ENCODE measurements at places on chromosomes 4 and X.

GRCh38 chr4:100348473-100348872 lies 158.2 kb upstream of the DDIT4L start:
- no peak for DNase-seq

DNA sequence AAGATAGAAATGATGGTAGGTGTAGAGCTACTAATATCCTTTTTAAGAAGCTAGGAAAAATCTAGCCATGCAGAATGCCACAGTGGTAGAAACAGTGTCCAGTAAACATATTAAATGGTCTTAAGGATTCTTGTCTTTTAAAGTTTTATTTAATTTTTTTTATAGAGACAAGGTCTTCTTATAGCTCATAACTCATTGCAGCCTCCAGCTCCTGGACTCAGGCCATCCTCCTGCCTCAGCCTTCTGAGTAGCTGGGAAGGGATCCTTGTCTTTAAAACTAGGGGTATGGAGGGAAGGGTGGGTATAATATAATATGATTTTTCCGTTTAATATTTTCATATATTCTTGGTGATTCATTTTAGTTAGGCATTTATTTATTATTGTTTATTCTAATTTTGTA lies 3.8 kb downstream of the TMEM165 start:
- no peak for DNase-seq

DNA sequence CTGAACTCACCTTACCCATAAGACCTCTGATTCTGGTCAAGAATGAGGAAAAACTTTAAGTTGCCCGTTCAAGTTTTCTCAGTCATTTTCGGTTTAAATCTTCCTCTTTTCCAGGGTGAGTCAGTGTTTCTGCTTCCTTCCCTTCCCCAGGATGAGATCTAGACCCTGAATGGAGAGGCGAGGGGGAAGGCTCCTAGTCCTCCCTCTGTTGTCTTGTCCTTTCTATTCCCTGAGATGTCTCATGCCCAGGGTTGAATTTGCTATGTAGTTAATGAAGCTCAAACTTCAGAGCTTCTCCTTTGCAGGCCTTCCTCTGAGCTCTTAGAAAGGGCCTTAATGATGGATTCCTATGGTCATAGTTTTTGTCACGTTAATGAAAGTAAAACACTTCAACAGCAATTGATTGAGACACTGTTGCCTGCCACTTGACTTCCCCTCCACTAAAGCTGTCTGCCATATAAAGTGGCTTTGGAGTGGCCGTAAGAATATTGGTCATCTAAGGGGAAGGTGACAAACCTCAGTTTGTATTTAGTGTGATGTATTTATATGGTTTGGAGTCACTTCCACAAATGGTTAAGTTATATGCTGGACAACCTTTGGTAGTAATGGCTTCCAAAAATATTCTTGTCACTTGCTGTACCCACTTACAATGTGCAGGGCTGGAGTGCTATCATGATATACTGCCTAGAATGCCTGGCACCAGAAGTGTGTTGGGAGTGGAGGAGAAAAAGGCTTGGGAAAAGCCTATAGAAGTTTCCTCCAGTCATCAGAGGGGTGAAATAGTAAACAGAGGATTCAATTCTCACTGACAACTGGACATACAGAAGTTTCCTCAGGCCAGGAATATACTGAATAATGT lies 24.3 kb upstream of the GPRIN3 start:
- DNase-seq, result no peak

GRCh38 chrX:21155916-21156315 lies 218.3 kb upstream of the CNKSR2 start:
- DNase-seq, result no peak

DNA sequence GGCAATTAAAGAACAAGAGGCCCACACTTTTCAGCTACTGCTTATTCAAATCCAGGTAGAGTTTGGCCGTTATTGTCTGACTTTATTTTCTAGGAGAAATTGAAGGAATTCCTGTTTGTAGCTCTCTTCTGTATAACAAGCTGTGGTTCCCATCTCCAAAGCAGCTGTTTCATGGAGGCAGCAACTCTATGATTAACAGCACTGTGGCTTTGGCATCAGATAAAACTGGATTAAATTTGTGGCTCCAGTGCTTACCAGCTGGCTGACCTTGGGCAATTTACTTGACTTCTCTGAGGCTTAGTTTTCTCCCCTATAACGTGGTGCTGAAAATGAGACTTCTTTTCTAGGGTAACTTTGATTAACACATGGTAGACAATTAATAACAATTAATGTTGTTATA lies 28.1 kb downstream of the SLC30A9 start:
- no peak for DNase-seq

GRCh38 chrX:139898334-139898733 lies 34.5 kb downstream of the ATP11C start:
- DNase-seq, result no peak

DNA sequence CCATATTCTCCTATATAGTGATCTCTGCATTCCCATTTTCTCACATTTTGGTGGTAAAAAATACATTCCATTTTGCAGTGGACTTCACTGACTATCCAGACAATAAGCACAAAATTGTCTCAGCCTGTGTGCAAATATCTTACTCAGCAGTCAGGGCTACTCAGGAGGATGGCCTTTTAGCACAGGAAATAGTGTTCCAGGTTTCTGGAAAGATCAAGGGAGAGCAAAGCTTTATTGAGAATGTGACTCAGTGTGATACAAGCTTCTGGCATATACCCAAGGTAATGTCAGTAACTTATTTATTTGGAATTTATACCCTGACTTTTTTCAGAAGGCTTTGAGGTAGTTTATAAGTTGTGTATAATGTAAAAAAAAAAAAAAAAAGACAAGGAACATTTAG lies 233.4 kb downstream of the TEX13A start:
- DNase-seq, result no peak

GRCh38 chr4:176387571-176387970 lies 67.8 kb downstream of the SPCS3 start:
- no peak for DNase-seq

DNA sequence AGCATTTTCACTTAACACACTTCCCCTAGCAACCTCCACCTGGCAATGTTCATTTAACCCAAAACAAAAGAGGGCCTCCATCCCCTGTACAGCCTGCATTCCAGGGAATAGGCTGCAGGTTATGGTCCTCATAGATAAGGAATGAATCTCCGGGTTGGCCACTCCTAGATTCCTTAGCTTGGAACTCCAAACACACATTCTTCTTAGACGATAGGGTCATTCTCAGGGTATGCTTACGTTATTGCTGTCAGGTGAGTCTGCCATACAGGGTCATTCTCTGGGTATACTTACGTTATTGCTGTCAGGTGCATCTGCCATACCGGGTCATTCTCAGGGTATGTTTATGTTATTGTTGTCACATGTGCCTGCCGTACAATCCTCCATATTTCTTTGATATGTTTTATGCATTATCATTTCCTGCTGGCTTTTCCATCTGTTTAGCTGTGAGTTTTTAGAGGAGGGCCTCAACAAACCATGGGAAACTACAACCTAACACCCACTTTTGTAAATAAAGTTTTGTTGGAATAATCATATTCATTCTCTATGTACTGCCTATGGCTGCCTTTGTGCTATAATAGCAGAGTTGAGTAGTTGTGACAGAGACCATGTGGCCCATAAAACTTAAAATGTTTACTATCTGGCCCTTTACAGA lies 8.2 kb upstream of the AFF1 start:
- no peak for DNase-seq

GRCh38 chrX:118756101-118756500 lies 28.7 kb downstream of the IL13RA1 start:
- DNase-seq, result no peak

- DNase-seq, result no peak
Measured at GRCh38 chrX:135541351-135541750, 20.9 kb downstream of the INTS6L start.

DNA sequence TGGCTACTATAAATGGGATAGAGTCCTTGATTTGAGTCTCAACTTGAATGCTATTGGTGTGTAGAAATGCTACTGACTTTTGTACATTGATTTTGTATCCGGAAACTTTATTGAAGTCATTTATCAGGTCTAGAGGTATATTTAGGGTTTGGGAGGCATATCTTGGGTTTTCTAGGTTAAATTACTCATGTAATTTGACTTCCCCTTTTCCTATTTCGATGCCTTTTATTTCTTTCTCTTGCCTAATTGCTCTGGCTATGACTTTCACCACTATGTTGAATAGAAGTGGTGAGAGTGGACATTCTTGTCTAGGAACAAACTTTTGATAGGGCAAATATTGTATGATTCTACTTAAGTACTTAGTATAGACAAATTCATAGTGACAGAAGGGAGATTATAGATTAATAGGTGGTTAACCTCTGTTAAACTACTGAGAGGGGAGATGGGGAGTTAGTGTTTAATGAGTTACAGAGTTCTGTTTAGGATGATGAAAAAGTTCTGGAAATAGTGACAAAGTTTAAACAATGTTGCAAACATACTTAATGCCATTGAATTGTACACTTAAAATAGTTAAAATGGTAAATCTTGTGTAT lies 22.8 kb upstream of the HSPA4L start:
- no peak for DNase-seq

DNA sequence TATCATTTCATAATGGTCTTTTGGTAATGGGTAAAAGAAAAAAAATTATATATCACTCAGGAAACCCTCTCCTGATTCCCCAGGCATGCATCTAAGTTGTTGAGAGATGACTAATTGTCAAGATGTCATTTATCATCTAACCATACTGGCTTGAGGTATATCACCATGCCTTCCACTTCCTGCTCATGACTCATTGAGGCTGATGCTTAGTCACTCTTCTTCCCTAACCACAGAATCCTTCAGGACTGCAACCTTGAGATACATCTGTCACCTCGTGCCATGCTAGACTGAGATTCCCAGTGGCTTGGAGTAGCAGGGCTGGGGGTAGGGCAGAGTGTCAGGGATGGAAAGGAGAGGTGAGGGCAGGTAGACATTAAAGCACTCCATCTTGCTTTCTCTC lies 782.5 kb upstream of the INTU start:
- DNase-seq, result no peak

DNA sequence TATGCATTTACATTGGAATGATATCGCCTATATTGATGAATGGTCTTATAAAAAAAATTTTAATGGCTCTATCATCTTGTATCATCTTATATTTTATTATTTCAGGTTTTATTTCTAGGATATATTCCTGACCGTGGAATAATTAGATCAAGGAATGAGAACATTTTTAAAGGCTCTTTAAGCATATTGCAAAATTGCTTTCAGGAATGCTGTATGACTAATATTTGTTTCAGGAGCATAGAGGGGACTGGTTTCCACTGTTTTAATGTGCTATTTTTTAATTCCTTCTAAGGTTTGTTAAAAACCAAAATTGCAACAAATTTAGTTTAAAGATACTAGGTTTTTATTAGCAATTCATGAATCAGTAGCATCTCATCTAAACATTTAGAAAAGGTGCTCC lies 120.2 kb downstream of the BMPR1B start:
- no peak for DNase-seq

DNA sequence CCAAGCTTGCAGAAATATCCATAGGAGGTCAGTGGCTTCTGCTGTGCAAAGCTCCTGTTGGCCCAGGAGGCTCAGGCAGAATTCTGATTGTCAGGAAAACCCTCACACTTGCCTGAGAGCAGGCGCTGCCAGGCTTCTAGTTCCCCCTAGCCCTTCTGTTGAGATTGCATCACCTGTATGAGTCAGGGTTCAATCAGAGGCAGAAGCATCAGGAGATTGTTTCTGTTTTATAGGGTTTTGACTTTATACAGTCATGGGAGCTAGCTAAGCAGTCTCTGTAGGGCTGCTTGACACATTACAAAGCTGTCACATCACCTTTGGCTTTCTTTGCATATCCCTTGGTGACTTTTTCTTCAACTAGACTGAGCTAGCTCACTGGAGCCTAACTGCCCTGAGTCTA lies 27.8 kb downstream of the DIPK2B start:
- no peak for DNase-seq

GRCh38 chrX:50613846-50614245 lies 143.2 kb upstream of the DGKK start:
- DNase-seq, result no peak

- no peak for DNase-seq
Measured at GRCh38 chr4:71095545-71095944, 102.1 kb downstream of the DCK start.

- DNase-seq, result no peak
Measured at GRCh38 chrX:40922307-40922706, 162.9 kb upstream of the USP9X start.

DNA sequence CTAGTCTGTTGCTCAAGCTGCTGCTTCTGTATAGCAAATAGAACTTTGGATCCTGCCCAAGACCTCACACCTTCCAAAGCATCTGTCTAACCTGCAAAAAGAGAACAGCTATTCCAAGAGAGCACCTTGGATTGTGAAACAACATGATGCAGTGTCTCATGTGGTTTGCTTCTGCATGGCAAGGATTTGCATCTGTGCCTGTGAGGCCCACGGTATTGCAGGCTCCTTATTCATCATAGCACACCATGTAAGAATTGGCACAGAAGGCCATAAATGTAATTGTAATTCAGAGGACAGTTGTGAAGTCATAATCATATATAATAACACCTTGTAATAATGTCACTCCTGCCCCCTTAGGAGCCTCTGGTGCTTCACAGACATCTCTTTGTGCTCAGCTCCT lies 147.1 kb downstream of the ZNF674 start:
- no peak for DNase-seq

DNA sequence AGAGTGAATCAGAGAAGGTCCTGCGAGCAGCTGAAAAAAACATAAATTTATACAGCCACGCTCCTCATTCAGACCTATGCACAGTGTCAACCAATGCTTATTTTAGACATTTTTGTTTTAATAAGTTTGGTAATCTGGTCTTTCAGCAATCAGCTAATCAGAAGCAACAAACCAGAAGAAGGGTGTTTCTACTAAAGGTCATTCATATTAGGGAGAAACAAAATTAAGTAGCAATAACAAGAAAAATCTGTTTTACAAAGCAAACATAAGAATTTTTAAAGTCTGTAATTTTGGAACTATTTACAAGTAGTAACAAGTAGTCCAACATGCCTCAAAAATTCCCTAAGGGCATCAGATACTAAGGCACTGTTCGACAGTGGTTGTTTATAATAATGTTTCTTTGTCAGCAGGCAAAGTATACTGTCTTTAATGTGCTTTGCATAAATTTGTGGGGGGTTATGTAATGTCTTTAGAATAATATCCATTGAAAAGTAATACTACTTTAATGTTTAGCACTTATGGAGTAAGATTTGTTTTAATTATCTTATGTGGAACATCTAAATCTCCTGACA lies 82.8 kb downstream of the PHOX2B start:
- no peak for DNase-seq

- no peak for DNase-seq
Measured at GRCh38 chrX:23478056-23478455, 143.4 kb downstream of the PTCHD1 start.

DNA sequence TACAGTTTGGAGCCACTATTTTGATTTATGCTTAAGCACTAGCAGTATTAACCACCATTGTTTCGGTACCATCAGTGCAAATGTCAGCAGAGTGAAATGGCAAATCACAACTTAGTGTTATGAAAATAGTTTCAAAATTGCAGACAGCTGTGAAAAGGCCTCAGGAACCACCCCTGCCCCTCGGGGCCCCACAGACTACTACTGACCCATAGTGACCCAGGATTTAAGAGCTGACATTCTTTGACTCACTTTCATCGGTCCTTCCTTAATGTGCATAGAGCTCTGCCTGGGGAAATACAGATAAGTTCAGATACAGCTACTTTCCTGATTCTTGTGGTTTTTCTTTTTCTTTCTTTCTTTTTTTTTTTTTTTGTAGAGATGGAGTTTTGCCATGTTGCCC lies 3.3 kb upstream of the BBS7 start:
- no peak for DNase-seq

Data from activated T-helper 1 cell treated with anti-CD3 and anti-CD28 coated beads, Interleukin-2, amount 50 U/mL, for 16 hours (primary cell).